ENCODE measurements at places on chromosomes 3 and 15.

DNA sequence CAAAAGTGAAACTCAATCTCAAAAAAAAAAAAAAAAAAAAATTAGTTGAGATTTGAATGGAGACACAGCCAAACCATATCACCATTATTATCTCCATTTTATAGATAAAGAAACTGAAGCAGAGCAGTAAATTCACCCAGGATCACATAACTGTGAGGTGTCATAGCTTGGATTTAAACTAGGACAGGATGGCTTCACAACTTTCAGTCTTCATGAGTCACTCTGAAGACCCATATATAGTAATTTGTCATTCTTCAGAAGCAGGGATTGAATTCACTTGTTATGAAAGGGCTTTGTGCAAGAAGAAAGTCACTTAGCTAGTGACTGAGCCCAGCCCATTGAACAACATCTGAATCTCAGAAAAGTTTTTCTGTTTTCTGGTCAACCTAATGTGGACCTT lies 60.5 kb upstream of the LRIG1 start:
- no peak for DNase-seq

DNA sequence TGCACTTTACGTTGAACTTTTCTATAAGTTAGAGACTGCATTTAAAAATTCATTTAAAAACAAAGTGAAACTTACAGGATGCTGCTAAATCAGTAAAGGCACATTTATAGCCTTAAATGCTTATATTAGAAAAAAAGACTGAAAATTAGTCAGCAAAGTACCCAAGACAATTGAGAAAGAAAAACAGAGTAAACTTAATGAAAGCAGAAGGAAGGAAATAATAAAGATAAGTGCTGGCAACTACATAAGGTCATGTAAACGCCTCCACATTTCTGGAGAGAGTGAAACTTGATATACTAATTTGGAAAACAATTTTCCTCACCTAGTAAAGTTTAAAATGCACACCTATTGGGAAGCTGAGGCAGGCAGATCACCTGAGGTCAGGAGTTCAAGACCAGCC lies 58.2 kb upstream of the ACAN start:
- no peak for DNase-seq

GRCh38 chr3:23580096-23580713 lies 225.6 kb upstream of the UBE2E1 start:
- DNase-seq = no peak

DNA sequence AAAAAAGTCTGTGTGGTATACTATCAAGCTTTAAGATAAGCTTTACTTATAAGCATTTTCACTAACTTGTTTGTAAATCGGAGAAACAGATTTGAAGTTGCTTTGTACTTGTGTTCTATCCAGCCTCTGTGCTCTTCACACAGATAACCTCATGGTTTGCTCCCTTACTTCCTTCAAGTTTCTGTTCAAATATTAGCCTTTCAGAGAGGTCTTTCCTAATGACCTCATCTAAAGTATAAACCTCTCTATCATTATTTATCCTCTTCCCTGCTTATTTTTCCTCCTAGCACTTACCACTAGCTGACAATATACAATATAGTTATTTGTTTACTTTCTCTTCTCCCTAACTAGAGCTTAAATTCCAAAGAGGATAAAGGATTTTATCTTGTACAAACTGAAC lies 180.0 kb downstream of the CBLB start:
- no peak for DNase-seq

- DNase-seq = no peak
Measured at GRCh38 chr15:78192826-78193594, 41.4 kb downstream of the ACSBG1 start.

- no peak for DNase-seq
Measured at GRCh38 chr3:171556148-171556547, 95.9 kb upstream of the TNIK start.

DNA sequence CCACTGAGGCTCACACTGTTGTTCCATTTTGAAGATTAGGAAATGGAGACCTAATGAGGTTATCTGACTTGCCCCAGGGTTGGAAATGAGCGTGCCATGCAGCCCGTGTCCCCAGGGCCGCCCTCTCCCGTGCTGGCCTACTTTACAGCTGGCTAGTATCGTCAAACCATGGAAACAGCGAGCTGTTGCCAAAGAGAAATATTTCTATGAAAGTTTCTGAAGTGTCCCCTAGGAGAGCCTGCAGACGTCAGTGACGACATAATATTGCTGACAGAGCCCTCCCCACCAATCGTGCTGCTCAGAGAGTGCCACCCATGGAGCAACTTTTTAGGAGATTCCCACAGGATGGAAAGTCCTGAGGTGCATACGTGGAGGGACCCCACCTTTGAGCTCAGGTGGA lies 11.2 kb upstream of the FAM174B start:
- no peak for DNase-seq

DNA sequence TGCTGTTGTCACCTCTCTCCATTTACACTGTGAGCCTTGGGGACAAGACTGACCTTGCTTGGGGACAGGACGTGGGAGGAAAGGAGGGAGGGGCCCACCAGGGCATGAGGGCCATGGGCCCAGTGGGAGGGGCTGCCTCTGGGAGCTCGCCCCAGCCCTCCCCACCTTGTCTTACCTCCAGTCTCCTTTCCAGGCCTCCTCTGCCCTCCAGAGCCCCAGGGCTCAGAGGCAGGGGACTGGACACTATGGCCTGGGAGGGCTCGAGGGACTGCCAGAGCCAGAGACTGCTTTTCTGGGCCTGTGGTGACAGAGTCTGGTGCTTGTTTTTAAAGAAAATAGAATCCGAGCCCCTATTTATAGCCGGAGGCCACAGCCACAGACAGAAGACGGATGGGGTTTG lies 10.2 kb downstream of the CSPG4 start:
- no peak for DNase-seq

GRCh38 chr3:134336587-134336986 lies 37.7 kb downstream of the AMOTL2 start:
- DNase-seq = no peak

- DNase-seq = no peak
Measured at GRCh38 chr15:39801641-39802309, 19.1 kb upstream of the FSIP1 start.

GRCh38 chr15:80856400-80856799 lies 77.2 kb downstream of the CEMIP start:
- DNase-seq = no peak

DNA sequence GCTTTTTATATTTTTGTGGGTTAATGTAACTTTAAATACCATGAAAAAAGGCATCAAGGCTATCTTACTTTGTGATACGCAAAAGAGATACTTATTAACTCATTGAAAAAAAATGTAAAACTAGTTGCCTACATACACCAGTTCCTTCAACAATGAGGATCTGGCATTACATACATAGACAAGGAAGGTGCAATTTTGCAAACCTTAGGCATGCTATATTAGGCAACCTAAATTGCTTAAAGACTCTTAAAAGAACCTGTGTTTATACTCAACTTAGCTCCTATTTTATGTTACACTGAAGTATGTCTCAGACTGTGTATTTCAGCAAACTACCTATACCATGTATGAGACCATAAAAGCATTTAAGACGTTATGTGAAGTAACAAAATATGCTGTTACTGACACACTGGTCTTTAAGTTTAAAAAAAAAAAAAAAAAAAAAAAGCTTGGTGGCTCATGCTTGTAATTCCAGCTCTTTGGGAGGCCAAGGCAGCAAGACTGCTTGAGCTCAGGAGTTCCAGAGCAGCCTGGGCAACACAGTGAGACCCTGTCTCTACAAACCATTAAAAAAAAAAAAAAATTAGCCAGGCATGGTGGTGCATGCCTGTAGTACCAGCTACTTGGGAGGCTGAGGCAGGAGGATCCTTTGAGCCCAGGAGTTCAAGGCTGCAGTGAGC lies 9.1 kb downstream of the TASOR start:
- no peak for DNase-seq

GRCh38 chr3:4856136-4856535 lies 123.1 kb upstream of the BHLHE40 start:
- no peak for DNase-seq

GRCh38 chr15:78422571-78423340 lies 15.3 kb upstream of the IREB2 start:
- peak; percentile 61 for DNase-seq

DNA sequence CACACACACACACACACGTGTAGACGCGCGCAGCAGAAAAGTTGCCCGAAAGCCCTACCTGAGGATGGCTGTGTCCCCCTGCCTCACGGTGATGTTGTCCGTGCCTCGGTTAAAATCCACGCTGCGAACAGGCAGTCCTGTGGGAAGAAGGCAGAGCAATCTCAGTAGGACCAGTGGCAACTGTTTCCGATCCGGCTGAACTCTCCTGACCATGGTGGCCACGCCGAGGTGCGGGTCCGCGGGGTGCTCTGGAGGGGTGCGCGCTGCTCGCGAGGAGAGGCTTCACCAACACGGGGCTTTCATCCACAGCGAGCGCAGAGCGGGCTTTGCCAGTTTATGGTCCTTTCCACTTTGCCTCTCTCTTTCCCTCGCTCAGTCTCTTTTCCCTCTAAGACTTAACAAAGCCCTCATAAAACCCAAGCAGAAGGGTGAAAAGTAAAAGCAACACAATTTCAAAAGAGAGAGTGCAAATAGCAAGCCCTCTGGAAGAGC lies 422 bp downstream of the LSAMP start:
- no peak for DNase-seq

DNA sequence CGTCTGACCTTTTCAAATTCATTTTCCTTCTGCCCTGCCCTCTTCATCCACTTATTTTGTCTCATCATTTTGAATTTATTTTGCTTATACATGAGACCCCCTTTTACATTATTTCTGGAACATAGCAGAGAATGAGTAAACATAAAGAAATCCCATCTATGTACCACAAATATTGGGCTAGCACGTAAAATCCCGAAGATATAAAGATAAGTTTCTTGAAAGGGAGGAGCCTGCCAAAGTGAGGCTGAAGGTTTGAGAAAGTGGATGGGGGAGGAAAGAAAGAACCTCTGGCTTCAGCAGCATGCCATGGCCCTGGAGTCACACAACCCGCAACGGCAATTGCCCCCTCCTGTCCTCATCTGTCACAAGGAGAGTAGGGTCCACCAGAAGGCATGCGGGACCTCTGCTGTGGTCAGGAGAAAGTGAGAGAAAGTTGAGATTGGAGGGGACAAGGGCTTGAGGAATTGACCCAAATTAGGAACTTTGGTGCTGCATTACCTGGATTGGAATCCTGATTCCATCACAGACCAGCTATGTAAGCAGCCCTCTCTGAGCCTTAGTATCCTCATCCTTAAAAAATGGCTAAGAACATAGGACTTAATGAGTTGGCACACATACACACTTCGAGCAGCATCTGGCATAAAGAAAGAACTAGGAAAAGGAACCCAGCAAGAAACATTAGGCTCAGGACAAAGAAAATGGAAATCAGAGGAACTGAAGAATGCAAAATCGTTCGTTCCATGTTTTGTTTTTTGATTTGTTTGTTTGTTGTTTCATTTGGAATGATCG lies 53.7 kb upstream of the GYG1 start:
- DNase-seq = no peak

- no peak for DNase-seq
Measured at GRCh38 chr15:98801234-98801561, 152.9 kb downstream of the IGF1R start.

- DNase-seq = peak; percentile 43
Measured at GRCh38 chr15:78878356-78878755, 5.7 kb downstream of the MORF4L1 start.

- no peak for DNase-seq
Measured at GRCh38 chr15:66226736-66227135, 26.8 kb downstream of the MEGF11 start.

Measured in inflammatory macrophage treated with lipopolysaccharide for 4 hours (primary cell).